ENCODE measurements at places on chromosomes 3 and 15.

DNA sequence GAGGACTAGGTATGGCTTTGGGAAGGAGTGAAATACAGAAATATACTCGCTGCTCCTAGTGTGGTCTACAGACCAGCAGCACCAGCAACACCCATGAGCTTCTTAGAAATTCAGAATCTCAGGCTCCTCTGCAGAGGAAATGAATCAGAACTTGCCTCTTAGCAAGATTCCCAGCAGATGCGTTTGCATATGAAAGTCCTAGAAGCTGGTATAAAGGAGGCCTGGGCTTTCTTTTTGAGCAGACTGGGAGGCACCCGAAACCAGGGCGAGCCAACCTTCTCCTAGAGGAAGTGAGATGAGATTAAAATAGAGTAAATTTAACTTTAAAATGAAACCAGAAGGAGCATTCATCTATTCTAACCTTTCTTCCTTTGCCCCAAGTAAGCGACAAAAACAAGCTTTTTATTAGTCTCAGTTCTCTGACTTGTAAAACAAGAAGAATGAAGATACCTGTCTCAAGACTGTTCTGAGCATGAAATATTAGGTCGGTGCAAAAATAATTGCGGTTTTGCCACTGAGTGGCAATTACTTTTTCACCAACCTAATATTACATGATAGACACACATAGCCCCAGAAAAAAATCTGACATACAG lies 140.0 kb downstream of the PDZRN3 start:
- peak; percentile 54 for DNase-seq

GRCh38 chr15:45435124-45435903 lies 57.0 kb upstream of the GATM start:
- DNase-seq: no peak

GRCh38 chr3:188348435-188349244 lies 194.7 kb downstream of the LPP start:
- DNase-seq: peak; percentile 36

- DNase-seq: no peak
Observed at GRCh38 chr3:181935915-181936314, 224.2 kb downstream of the SOX2 start.

DNA sequence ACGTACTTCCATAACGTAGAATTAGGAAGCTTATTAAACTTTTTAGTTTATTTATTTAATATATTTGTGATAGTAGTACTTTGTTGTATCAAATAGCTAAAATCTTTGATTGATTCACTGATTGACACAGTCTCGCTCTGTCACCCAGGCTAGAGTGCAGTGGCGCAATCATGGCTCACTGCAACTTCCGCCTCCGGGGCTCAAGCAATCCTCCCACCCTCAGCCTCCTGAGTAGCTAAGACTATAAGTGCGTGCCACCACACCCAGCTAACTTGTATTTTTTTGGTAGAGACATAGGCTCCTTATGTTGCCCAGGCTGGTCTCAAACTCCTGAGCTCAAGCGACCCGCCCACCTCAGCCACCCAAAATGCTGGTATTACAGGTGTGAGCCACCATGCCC lies 5.7 kb downstream of the APH1B start:
- peak; percentile 54 for DNase-seq

DNA sequence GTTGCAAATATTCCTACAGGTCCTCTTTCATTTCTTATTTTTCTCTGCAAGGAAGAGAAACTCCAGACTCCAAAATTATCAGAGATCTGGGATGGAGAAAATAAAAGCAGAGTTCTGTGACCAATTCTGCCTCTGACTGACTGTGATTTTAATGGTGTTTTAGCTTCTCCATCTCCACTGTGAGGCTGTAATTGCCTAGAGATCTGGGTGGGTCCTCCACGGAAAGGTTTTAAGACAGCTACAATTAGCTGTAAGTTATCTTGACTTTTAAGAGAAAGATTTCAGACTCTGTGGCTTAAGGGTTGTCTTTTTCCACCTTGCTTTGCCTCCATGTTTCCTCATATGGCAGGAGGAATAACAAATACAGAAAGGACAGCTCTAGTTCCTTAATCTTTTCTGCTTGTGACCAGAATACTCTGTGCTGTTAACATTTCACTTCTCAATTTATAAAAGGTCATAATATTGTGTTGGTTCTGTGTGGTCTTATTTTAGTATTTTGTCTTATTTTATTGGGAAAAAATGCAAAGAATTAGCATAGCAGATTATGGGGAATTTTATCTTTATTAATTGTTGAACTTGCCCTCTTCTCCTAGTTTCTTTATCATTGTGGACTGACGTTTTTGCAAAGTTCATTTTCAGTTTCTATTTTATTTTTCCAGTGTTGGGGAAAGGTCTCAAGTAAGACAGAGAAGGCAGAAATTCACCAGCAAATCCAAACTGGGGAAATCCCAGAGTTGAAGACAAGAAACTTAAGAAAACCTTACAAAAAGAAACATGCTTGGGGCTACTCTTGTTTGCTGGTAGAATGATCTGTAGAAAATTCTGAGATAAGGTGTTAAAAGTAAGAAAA lies 157.9 kb downstream of the RAP2B start:
- no peak for DNase-seq

DNA sequence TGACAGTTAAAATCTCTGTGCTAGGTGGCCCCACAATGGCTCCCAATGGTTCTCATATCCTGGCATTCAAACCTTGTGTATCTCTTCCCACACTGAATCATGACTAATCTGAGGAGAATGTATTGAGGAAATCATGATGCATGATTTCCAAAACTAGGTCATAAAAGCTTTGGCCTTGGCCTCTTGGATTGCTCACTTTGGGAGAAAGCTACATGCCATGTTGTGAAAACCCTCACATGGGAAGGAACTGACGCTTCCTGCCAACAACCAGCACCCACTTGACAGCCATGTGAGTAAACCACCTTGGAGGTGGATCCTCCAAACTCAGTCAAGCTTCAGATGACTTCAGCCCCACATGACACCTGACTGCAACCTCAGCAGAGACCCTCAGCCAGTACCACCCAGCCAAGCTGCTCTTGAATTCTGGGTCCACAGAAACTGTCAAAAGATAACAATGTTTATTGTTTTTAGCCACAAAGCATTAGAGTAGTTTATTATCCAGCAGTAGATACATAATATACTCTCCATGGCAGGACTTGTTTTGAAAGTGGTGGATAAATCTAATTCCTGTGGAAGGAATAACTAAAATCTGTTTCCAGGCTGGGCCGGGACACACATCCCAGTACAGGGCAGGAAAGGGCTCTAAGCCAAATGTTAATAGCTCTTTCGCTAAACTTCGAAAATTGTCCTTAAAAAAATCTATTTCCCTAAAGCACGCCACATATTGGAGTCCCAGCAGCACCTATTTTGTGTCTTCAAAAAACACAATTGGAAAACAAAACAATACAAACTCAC lies 1.0 kb upstream of the ZNF620 start:
- DNase-seq: peak; percentile 55

GRCh38 chr3:193240436-193240849 lies 579 bp upstream of the PLAAT1 start:
- no peak for DNase-seq

GRCh38 chr15:32861174-32861573 lies 143.4 kb downstream of the GREM1 start:
- DNase-seq: no peak

DNA sequence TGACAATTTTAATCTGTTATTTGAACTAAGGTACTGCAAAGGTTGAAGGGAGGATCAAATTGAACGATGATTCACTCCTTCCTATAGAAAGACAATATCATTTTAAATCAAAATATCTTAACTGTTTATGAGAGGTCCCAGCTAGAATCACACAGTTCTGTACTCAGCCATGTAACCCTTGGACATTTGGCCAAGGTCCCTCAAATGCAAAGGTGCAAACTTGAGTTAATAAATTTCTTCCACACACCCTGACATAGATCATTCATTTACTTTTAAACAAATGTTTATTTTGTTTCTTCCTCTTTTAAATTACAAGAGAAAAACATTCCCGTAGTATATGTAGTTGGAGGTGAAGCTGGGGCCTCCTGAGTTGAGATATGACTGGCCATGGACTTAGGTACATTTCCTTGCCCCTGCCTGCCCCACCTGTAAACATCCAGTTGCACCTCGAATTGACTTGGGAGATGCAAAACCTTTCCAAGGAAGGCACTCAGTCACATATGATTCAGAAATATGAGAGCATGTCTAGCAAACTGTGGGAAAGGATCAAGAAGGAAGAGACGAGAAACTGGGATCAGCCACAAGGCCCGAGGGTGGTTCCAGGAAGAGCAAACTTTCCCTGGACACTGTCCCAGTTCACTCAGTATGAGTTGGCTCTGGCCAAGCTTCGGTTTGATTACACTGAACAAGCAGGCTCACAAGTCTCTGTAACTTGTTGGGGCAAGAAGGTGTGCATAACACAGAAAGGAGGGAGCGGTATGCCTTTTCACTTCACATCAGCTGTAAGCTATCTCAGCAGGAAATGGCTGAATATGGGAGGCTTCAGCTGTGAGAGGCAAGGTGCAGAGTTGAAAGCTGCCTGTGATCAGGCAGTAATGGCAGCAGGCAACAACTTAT lies 6.7 kb downstream of the TNFSF10 start:
- no peak for DNase-seq

DNA sequence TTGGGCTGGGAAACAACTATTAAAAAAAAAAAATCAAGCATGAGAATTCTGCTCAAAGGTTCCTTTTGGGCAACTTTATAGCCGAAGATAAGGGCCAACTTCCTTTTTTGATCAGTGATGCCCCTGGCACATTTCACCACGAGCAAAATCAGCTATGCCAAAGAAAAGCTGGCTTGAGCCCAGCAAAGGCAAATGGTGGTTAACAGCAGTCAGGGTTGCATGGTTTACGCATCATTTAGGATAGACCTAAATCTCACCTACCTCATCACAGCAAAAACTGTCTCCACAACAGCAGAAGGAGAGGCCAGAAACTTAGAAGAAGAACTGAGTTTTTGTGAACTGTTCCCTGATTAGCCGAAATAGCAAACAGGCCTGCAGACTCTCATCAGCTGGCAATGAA lies 220.1 kb upstream of the CDIN1 start:
- DNase-seq: no peak

GRCh38 chr3:124075753-124076152 lies 83.8 kb upstream of the ROPN1 start:
- no peak for DNase-seq

DNA sequence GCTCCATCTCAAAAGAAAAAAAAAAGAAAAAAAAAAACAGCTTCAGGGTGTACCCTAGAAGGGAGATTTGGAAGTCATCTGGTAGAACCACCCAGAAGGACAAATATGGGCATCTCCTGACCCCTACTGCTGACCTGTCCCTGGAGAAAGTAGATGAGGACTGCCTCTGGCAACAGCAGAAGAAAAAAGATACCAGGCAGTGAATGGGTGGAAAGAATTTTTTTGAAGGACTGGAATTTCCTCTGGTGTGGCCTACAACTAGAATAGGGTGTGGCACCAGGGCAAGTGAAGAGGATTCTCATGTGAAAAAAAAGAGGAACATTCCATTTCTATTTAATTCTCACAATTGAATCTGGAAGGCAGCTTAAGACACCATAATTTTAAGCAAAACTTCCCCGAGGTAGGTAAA lies 3.1 kb downstream of the ANXA2 start:
- peak; percentile 38 for DNase-seq

DNA sequence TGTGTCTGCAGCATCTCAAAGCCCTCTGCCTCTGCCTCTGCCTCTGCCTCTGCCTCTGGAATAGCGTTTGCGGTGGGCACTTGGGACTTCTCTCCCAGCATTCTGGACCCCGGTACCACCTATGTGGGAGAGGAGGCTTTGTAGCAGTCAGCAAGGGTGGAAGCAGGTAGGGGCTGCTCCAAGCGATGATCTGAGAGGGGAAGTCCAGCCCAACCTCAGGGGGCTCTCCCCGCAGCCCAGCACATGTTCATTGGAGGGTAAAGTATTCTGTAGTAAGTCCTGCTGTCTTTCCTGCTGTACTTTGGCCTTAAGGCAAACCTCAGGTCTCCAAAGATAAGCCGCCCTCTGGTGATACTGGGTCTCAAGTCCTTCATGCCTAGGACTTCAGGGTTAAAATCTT lies 68.6 kb downstream of the FAM174B start:
- DNase-seq: no peak

DNA sequence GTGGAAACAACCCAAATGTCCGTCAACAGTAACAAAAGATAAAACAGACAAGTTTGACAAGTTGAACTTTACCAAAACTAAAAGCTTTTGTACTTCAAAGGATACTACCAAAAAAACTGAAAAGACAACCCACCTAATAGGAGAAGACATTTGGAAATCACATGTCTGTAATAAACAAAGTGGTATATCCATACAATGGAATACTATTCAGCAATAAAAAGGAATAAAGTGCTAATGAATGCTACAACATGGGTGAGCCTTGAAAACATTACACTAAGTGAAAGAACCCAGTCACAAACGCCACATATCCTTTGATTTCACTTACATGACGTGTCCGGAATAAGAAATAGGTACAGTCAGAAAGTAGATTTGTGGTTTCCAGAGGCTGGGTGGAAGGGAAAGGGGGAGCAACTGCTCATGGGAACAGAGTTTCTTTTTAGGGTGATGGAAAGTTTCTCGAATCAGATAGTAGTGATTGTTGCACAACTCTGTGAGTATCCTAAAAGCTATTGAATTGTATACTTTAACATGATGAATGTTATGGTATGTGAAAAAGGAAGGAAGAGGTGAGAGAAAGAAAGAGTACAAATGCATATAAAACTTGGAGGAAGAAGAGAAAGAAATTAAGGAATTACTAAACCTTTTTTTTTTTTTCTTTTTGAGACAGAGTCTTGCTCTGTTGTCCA lies 72.7 kb upstream of the ABHD2 start:
- no peak for DNase-seq

GRCh38 chr15:70033529-70034140 lies 64.1 kb downstream of the TLE3 start:
- DNase-seq: peak; percentile 61

- peak; percentile 14 for DNase-seq
Observed at GRCh38 chr3:192514754-192515663, 212.3 kb downstream of the FGF12 start.

DNA sequence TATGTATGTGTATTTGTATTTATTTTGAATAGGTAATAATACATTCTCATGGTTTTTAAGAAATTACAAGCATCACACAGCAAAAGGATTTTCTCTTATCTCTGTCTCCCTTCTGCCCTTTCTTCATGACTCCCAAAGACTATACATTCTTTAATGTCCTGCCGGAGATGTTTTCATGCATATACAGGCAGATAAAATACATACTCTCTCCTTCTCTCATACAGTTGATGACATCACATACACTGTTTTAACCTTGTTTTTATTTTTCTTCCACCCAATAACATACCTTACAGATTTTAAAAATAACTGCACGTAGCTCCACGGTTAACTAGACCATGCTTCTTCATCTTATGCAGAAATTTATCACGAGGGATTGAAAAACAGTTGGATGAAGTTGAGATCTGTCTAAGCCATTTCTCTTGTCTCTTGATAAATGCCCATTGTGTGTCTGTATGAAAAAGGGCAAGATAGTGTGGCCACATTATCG lies 249.8 kb downstream of the EDEM1 start:
- DNase-seq: no peak

DNA sequence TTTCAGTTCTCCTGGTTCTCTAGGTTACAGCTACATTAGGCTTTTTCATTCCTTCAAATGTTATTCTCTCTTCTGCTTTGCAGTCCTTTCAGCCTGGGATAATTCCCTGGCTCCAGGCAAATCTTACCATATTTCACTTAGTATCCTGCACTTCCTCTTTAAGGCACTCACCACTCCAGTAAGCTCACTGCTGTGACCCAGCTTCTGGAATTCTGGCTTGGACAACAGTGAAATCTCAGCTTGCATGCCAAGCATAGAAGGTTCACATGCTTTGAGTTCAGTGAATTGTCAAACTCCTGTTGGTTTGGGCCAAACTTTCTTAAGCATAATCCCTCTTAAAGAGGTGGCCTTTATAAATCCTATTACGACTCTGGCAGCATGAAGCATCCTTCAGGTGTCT lies 69.4 kb downstream of the SCN10A start:
- no peak for DNase-seq
